T-helper 22 cell (primary cell): ENCODE measurements at places on chromosomes 2 and 18.

GRCh38 chr2:128610496-128610895, 291.8 kb upstream of the HS6ST1 start:
- DNase-seq, result no peak

- no peak for DNase-seq
These were observed 32.3 kb upstream of the C18orf32 start for GRCh38 chr18:49519101-49519971.

DNA sequence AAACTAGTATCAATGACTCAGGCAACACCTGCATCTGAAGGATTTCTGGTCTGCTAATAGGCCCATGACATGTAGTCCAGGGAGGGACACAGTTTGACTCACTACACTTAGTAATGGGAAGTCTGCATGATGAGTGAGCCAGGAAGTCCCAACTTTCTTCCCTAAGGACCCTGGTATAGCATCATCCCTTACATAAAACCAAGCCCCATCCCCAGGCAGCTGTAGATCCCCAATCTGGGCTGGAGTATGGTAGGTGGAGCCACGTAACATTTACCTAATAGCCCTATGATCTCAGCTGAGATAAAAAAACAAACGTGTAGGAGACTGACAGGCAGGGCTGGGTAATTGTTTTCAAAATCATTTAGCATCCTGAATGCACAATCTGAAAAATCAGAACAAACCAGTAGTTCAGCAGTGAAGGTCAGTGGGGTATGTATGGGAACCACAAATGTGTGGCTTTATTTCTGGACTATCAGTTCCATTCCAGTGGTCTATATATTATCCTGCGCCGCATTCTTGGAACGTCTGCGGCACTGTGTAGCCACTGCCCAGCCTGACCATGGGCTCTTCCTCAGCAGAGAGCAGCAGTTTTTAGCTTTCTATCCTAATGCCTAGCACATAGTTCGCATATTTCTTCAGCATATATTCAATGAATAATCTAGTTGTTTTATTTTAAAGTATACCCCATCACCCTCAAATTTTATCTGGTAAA, 33.5 kb downstream of the EPB41L3 start:
- no peak for DNase-seq

DNA sequence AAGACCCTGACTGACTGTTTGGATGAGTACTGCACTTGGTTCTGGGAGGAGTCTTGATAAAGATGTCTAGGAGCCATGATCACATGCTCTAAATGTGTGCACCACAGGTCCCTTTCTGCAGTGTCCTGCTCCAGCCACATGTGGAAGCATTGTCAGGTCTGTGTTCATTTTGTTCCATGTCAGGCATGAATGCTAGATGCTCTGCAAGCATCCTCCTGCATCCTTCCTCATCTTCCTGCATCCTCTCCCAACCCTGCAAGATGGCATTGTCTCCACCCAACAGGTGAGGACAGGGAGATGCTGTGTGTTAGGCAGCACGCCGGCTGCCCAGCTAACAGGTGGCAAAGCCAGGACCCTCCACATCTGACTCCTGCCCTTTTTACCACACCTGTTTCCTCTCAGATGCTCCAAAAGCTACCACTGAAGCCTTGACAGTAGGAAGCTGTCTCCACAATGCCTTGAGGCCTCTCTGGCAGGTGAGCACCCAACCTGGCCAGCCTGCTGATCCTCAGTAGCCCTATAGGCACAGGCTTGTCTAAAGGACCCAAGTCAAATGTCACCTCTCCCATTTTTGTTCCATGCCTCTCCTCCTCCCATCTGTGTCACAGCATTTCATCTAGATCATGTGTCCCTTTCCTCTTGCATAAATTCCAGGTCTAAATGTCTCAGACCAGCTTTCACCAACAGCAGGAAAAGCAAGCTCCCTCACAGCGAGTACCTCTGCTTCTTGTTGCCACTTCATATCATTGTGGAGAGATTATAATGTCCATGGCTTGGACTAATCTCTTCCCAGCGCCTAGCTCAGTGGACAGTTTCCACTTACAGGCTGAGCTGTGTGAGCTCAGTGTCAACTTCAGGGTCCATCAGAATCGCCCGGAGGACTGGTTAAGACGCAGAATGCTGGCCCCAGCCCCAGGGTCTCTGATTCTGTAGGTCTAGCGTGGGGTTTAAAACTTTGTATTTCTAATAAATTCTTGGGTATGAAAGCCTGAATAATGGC, 55.0 kb downstream of the TMEM163 start:
- DNase-seq, result no peak

GRCh38 chr2:36528274-36528673, 69.7 kb downstream of the FEZ2 start:
- no peak for DNase-seq

DNA sequence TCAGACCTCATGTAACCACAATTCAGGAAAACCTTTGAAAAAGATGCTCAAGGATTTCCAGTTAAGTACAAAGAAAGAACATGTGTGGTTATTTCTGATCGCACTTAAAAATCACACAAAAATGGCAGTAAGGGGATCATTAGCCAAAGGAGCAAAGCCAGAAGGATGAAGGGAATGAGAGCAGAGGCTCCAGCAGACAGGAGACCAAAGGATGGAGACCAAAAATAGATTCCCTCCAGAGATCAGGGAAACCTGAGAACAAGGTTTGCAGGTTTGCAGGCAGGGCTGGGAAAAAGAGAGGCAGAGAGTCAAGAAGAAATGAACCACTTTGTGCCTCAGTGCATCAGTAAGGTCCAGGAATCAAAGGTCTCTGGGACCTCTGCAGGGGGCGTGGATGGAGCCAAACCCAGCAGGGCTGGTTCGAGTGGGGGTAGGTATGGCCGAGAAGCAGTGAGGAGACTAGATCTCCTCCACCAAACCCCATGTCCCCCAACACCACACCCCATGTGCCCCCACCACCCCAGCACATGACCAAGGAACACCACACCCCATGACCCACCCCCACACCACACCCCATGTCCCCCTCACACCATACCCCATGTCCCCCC, 98.5 kb upstream of the GPC1 start:
- DNase-seq, result no peak

- no peak for DNase-seq
These were observed 4.3 kb downstream of the SMYD5 start for GRCh38 chr2:73218298-73218697.

- no peak for DNase-seq
These were observed 9.9 kb downstream of the MAB21L4 start for GRCh38 chr2:240886023-240886565.

DNA sequence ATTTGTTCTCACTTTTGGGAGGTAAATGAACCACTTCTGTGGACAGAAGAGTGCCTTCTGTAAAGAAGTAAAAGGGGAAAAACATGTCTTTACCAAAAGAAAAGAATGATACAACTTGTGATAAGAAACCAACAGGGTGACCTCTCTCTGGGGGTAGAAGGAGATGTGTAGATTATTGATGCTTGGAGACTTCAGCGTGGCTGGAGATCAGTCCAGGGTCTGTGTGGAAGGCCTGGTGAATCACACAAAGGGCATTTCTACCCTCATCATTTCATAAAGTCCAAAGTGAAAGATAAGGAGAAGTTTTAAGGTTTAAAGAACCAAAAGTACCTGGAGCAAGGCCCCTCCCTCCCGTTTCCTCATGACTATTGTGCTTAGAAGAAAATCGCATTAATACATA, 142.5 kb downstream of the NCK2 start:
- no peak for DNase-seq

DNA sequence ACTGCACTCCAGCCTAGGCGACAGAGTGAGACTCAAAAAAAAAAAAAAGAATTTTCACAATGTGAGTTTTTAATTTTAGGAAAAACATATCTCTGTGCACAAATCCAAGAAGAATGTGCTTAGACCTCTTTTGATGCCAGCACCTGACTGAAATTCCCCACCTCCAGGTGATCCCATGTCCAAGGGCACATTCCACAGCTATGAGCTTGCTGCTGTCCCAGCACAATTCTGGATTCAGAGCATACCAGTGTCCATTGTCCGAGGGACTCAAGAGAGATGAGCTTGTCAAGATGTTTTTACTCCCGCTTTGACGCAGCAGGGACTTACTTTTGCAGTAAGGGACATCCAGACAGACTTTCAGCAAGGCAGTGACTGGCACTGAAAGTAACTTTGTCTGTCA, 489.1 kb upstream of the ACVR2A start:
- no peak for DNase-seq

GRCh38 chr2:164785457-164785856, 56.2 kb downstream of the COBLL1 start:
- no peak for DNase-seq

- DNase-seq, result no peak
These were observed 135.1 kb upstream of the EPB41L3 start for GRCh38 chr18:5678779-5679406.

- no peak for DNase-seq
These were observed 120.5 kb downstream of the PARD3B start for GRCh38 chr2:204665771-204666170.

DNA sequence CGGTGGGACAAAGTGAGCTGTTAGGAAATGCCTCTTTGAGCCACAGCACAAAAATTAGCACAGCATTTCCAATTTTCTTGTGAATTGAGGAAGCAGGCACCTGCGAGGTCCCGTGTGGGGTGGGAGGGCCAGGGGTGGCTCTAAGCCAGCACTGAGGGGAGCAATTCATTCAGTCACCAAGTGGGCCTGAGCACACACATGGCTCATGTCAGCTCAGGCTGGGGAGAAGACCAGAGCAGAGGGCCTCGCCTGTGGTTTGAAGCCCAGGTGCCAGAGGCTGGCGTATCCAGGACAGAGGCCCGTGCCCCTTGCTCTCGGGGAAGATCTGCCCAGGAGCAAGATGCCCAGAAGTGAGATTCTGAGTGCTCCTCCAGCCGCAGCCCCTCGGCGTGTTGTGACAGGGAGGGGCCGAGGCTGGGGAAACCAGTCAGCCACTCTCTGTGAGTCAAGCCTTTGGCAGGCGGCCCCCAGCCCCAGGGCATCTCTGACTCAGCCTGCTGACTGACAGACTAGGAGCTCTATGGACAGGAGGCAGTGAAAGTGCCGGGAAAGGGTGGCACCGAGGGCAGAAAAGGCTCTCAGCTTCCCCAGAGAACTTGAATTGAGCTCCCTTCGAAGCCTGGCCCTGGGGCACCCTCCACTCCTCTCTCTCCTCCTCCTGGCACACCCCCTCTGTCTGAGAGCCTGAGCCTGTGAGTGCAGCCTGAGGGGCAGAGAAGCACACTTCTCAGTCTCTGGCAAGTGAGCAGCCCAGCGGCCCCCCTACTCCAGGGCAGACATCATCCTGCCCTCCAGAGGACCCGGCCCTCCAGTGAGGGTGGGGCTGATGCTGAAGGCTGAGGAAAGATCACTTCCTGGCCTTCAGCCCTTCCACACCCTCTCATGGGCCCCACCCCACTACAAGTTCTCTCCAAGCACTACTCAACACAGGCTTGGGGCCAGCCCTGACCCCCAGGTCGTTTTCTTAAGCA, 32.3 kb downstream of the CYP26B1 start:
- no peak for DNase-seq

DNA sequence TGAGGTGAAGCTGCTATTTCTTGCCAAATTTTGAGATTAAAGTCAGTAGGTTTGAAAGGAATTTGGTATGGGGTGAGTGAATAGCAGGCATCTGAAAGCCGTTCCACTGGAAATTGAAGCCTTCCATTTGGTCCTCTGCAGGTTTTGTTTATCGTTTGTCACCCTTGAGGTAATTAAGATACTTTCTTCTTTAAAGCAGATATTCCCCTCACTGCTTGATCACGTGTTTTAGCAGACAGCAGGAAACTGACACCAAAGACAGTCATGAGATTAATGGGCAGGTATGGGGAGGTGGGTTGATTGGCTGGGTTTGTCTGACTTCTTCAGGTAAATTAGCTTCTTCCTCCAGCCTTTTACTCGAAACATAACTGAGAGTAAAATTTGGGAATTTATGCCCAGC, 10.7 kb downstream of the LPIN1 start:
- DNase-seq, result no peak

DNA sequence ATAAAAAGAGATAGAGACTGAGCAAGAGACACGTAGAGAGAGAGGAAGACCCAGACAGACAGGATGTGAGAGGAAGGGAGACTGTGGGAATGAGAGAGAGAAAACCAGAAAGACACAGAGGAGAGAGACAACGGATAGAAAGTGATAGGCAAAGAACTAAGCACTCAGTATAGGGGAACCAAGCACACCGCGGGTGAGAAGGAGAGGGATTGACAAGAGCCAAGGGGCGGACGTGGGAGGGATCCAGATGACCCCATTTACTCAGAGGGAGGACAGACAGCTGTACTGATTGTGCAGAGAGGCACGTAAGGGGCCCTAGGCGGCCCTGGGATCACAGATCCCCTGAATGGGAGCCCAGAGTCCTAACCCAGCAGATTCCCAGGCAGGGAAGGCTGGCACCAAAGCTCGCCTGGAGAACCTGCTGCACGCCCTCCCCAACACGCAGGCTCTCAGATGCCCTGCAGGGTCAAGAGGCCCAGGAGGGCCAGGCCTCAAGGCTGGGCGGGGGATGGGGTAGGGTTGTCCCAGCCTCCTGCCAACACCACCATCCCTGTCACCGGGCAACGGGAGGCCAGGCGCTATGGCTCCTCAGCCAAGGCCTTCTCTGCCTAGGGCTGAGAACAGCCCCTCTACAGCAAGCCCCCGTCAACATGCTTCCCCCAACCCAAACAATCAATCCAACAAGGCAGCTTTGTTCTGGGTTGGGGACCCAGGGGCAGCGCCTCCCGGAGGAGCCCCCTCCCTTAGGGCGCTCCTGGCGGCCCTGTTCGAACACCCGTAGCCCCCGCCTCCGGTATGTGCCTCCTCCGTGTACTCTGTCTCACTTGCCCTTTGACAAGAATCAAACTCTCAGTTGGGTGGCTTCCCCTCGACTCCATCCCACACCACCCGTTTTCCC, 579 bp downstream of the LOXL3 start:
- no peak for DNase-seq

DNA sequence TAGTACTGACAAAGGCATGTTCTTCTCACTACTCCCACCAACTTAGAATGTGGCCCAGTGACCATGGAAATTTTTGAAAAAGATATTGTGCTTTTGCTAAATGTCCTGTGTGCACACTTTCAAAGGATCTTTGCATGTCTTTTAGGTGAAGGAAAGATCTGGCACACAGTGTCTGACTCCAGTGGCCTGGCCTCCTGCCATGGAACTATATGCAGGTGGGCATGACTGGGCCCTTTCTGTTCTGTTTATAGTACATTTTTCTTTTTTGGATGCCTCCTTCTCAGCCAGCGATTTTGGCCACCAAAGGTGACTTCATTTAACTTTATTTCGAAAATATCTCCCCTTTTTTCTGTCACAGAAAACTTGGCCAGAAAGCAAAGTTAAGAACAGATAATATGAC, 999.7 kb upstream of the PIK3C3 start:
- DNase-seq, result no peak
